CD8-positive, alpha-beta memory T cell (primary cell): ENCODE measurements at places on chromosomes 2 and 18. TPM values are rescaled to one million over a fixed set of nuclear protein-coding genes. Genes with fewer than 3 reads are reported as not detected.

The SNORC gene
- polyA plus RNA-seq = not detected

The ODC1 gene
- 57.1 TPM for polyA plus RNA-seq

The DHRS9 gene
- polyA plus RNA-seq = not detected

The RAX gene
- not detected for polyA plus RNA-seq

The TAF4B gene
- polyA plus RNA-seq = 4.3 TPM
